ENCODE measurements at places on chromosomes 1 and 21. TPM values are rescaled to one million over a fixed set of nuclear protein-coding genes. Genes with fewer than 3 reads are reported as not detected.

Gene PDC
- not detected for total RNA-seq

Gene MCOLN3
- 0.90 TPM for total RNA-seq

Gene SYNC
- 0.49 TPM for total RNA-seq

Gene SYT14
- 9.7 TPM for total RNA-seq

Gene INAVA
- 35.8 TPM for total RNA-seq

Gene CLCA4
- not detected for total RNA-seq

Gene CD55
- total RNA-seq = 16.0 TPM

Gene PRR9
- not detected for total RNA-seq

Gene NEXN
- 2.4 TPM for total RNA-seq

Gene FCAMR
- total RNA-seq = not detected

Gene CR1L
- total RNA-seq = 48.0 TPM

Gene HSD3B1
- total RNA-seq = not detected

Gene IL12RB2
- 0.36 TPM for total RNA-seq

GRCh38 chr21:32813265-32813903, 41.8 kb upstream of the PAXBP1 start:
- no peaks in the 10 kb centered on the region for H3K4me1 ChIP-seq
- H3K27ac ChIP-seq = no peak overlapping the region
- peaks cover under 1% of the 10 kb centered on the region for H3K27me3 ChIP-seq
- DNase-seq = peak; percentile 39
- H3K36me3 ChIP-seq = no peaks in the 10 kb centered on the region

- H3K27me3 ChIP-seq = peaks cover 1% of the 10 kb centered on the region
- no peak overlapping the region for H3K27ac ChIP-seq
- H3K36me3 ChIP-seq = peaks cover 4% of the 10 kb centered on the region
- DNase-seq = no peak
Observed at GRCh38 chr1:150008699-150009098, 1.8 kb downstream of the OTUD7B start.

DNA sequence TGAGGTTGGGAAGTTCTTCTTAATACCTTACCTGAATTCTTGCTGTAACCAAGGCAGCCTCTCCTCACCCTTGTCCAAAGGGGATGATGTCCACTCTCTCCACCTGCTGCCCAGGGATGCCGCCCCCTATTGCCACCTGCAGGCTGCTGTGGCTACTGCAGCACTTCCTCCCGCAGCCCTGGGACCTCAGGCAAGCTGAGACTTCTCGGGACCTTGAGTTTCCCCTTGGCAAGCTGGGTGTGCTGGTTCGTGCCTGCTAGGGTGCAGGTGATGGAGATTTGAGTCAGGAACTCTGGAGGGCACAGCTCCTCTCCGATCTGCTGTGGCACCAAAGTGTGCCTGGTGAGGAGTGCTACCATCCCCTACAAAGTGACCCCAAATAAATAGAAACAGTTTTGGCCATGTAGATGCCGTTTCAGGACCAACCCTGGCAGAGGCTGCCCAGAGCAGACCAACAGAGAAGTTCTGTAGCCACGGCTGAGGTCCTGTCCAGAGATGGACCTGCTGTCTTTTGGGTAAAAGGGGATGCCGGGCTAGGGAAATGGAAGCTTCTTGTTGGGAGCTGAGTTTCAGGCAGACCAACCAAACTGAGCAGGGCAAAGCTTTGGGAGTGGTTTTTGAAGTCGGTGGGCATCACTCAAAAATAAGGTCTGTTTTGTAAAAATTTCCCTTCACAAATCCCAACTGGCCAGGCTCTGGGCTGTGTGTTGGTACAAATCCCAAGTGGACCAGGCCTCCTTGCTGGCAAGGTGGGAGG, 31.7 kb downstream of the RUNX3 start:
- no peak overlapping the region for H3K27ac ChIP-seq
- no peaks in the 10 kb centered on the region for H3K4me1 ChIP-seq
- no peaks in the 10 kb centered on the region for H3K27me3 ChIP-seq
- no peak overlapping the region for H3K4me3 ChIP-seq

GRCh38 chr1:116553386-116554115, 17.3 kb downstream of the CD58 start:
- H3K27me3 ChIP-seq = no peaks in the 10 kb centered on the region
- peaks cover 6% of the 10 kb centered on the region for H3K4me1 ChIP-seq
- no peak for DNase-seq
- peak overlapping the region; percentile 9 for H3K27ac ChIP-seq
- no peak overlapping the region for H3K4me3 ChIP-seq

GRCh38 chr1:114694540-114695310, 621 bp downstream of the AMPD1 start:
- no peaks in the 10 kb centered on the region for H3K36me3 ChIP-seq
- H3K27ac ChIP-seq = no peak overlapping the region
- H3K4me3 ChIP-seq = no peak overlapping the region
- peaks cover 7% of the 10 kb centered on the region for H3K27me3 ChIP-seq
- DNase-seq = no peak
- peaks cover 14% of the 10 kb centered on the region for H3K4me1 ChIP-seq

GRCh38 chr1:50308878-50309277, 114.4 kb downstream of the DMRTA2 start:
- no peak overlapping the region for H3K27ac ChIP-seq
- no peaks in the 10 kb centered on the region for H3K36me3 ChIP-seq
- no peak overlapping the region for H3K4me3 ChIP-seq
- DNase-seq = peak; percentile 79
- peaks cover 2% of the 10 kb centered on the region for H3K27me3 ChIP-seq

- no peaks in the 10 kb centered on the region for H3K4me1 ChIP-seq
- no peak for DNase-seq
- H3K36me3 ChIP-seq = no peaks in the 10 kb centered on the region
- H3K27ac ChIP-seq = no peak overlapping the region
- no peak overlapping the region for H3K4me3 ChIP-seq
Observed at GRCh38 chr1:227372726-227373130, 54.4 kb upstream of the CDC42BPA start.

DNA sequence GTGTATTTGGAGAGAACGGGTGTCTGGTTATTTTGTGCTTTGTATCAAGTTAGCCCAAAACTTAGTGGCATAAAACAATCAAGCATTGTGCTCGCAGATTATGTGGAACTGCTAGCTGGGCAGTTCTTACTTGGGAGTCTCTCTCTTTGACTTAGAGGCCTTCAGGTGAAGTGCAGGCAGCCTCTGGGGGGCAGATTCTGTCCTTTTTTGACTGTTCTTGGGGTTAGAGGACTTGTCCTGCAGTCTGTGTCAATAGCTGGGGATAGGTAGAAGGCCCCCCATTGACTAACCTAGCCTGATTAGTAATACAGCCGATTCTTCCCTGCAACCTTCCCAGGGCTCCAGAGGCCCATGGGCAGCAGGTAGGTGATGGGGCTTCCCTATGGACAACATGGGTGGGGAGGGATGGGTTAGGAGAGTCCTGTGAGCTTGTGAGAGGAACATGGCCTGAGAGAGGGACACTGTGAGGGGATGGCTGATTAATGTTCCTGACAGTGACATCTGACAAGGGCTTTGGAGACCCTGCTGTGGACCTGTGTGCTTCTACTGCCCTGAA, 37.2 kb upstream of the ACOT11 start:
- no peak overlapping the region for H3K4me3 ChIP-seq
- H3K4me1 ChIP-seq = peaks cover 3% of the 10 kb centered on the region
- H3K27ac ChIP-seq = no peak overlapping the region
- no peaks in the 10 kb centered on the region for H3K36me3 ChIP-seq
- peaks cover 4% of the 10 kb centered on the region for H3K27me3 ChIP-seq
- DNase-seq = no peak

DNA sequence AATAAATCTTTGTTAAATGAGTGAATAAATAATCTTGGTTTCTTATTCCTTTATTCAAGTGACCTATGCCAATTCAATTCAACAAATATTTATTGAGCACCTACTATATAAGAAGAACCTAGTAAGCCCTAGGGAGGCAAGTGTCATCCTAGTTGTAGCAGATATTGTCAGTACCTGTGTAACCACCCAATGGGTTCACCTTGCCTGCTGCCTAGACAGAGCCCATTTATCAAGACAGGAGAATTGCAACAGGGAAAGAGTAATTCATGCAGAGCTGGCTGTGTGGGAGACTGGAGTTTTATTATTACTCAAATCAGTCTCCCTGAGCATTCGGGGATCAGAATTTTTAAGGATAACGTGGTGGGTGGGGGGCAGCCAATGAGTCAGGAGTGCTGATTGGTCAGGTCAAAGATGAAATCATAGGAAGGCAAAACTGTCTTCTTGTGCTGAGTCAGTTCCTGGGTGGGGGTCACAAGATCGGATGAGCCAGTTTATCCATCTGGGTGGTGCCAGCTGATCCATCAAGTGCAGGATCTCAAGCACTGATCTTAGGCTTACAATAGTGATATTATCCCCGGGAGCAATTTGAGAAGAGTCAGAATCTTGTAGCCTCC, 53.8 kb upstream of the KCNA3 start:
- no peak overlapping the region for H3K4me3 ChIP-seq
- H3K27me3 ChIP-seq = no peaks in the 10 kb centered on the region
- no peak for DNase-seq
- no peaks in the 10 kb centered on the region for H3K4me1 ChIP-seq
- no peaks in the 10 kb centered on the region for H3K36me3 ChIP-seq
- H3K27ac ChIP-seq = no peak overlapping the region

GRCh38 chr1:64482128-64482527, 12.2 kb downstream of the CACHD1 start:
- peaks cover 33% of the 10 kb centered on the region for H3K4me1 ChIP-seq
- no peaks in the 10 kb centered on the region for H3K27me3 ChIP-seq
- H3K4me3 ChIP-seq = no peak overlapping the region

- H3K27ac ChIP-seq = peak overlapping the region; percentile 98
Observed at GRCh38 chr1:66333466-66334199, 200.3 kb upstream of the SGIP1 start.

GRCh38 chr21:35716876-35717565, 343.3 kb downstream of the SETD4 start:
- DNase-seq = no peak
- H3K27me3 ChIP-seq = peaks cover 5% of the 10 kb centered on the region
- no peak overlapping the region for H3K27ac ChIP-seq
- H3K4me3 ChIP-seq = no peak overlapping the region
- H3K36me3 ChIP-seq = no peaks in the 10 kb centered on the region
- no peaks in the 10 kb centered on the region for H3K4me1 ChIP-seq

DNA sequence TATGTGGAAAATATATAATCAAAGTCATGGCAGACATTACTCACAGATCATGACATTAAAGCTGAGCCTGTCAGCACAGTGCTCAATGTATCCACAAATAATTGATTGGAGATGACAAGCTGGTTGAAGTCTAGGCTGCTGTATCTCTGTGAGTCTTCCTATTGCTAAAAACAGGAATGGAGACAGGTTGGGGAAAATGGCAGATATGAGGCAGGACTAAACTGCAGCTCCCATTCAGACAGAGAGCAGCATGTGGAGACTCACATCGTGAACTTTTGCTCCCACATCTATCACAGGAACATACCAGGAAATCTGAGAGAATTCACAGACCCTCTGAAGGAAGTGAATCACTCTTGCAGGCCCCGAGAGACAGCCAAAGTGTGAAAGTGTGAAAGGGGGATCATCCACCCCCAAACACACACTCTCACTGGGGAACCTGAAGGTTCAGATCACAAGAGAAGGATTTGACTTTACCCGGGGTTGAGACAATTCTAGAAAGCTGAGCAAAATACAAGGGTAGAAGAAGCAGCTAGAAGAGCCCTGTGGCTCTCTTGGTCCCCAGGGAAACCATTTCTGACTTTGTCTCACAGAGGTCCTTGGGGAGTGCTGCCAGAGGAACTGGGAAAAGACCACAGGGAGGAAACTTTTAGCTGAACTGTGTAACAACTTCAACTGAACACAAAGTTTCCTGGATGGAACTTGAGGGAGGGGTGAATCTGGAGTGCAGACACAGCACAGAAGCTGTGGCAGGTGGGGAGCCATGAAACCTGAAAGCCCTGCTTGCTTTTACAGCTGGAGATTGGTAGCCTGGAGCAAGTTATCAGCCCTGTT, 173.4 kb downstream of the S1PR1 start:
- H3K4me1 ChIP-seq = peaks cover 6% of the 10 kb centered on the region
- no peaks in the 10 kb centered on the region for H3K27me3 ChIP-seq
- no peaks in the 10 kb centered on the region for H3K36me3 ChIP-seq
- no peak for DNase-seq

DNA sequence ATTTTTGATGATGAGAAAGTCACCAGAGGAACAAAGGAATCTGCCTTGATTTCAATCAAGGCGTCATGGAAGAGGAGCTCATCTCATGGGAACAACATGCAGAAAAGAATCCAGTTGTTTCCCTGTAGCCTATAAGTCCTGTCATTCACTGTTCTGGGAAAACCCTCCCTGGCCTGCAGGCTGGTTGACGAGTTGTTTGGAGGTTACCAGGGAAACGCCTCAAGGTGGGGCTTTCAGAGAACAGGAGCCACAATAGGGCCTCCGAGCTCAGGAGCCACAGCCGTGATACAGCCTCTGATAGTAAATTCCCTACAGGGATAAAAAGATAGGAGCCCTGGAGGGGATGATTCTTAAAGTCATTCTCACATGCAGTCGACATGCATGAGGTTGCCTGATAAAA, 135.2 kb downstream of the PSMG1 start:
- peaks cover 14% of the 10 kb centered on the region for H3K4me1 ChIP-seq
- H3K27ac ChIP-seq = peak overlapping the region; percentile 82
- DNase-seq = peak; percentile 60
- no peak overlapping the region for H3K4me3 ChIP-seq

DNA sequence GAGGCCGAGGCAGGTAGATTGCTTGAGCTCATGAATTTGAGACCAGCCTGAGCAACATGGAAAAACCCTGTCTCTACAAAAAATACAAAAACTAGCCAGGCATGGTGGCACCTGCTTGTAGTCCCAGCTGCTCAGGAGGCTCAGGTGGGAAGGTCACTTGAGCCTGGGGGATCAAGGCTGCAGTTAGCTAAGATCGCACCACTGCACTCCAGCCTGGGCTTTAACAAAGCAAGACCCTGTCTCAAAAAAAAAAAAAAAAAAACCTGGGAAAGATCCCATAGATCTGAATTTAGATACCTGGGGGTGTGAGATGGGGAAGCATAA, 32.9 kb downstream of the NIBAN1 start:
- H3K4me3 ChIP-seq = no peak overlapping the region
- DNase-seq = no peak
- H3K4me1 ChIP-seq = peaks cover 9% of the 10 kb centered on the region
- no peaks in the 10 kb centered on the region for H3K36me3 ChIP-seq

DNA sequence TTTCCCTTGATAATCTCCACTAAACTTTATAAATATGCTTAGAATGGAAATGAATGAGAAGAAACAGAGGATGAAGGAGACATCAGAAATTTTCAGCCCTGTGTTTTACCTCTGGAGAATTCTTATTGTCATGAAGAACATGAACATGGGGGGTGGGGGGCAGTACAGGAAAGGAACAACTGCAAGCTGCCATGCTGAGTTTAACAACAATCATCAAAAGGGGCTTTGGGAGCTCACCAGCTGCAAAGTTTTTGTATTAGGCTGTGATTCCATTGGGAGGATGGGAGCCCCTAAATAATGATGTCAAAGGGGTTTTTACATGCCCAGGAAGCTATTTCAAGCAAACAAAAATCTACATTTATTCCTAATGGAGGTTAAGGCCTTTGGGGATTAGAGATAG, 103.3 kb downstream of the AKT3 start:
- H3K27me3 ChIP-seq = no peaks in the 10 kb centered on the region
- H3K4me1 ChIP-seq = peaks cover 14% of the 10 kb centered on the region
- H3K27ac ChIP-seq = no peak overlapping the region
- H3K4me3 ChIP-seq = no peak overlapping the region
- no peak for DNase-seq

DNA sequence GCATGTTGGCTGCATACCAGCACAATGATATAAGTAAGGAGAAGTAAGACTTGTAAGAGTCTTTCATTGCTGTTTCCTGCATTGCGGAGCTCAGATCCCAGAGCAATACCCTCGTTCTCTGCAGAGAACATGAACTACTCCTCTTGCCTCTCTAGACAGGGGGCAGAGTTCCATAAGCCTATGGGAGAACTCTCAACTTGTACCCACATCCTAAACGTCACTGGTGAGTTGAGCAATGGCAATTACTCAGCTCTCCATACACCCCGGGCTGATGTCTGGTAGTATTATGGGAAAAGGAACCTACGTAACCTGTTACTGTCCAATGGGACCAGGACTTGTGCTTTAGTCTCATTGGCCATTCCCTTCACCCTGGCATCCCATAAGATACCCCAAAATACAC, 27.3 kb upstream of the ZNF496 start:
- no peak overlapping the region for H3K27ac ChIP-seq
